ENCODE measurements at places on chromosomes 11 and 22.
A peak's percentile ranks its signal among the peaks of the same experiment; 100 is the strongest.

- DNase-seq, result no peak
Measured at GRCh38 chr11:57983191-57983590, 40.5 kb upstream of the OR9Q1 start.

DNA sequence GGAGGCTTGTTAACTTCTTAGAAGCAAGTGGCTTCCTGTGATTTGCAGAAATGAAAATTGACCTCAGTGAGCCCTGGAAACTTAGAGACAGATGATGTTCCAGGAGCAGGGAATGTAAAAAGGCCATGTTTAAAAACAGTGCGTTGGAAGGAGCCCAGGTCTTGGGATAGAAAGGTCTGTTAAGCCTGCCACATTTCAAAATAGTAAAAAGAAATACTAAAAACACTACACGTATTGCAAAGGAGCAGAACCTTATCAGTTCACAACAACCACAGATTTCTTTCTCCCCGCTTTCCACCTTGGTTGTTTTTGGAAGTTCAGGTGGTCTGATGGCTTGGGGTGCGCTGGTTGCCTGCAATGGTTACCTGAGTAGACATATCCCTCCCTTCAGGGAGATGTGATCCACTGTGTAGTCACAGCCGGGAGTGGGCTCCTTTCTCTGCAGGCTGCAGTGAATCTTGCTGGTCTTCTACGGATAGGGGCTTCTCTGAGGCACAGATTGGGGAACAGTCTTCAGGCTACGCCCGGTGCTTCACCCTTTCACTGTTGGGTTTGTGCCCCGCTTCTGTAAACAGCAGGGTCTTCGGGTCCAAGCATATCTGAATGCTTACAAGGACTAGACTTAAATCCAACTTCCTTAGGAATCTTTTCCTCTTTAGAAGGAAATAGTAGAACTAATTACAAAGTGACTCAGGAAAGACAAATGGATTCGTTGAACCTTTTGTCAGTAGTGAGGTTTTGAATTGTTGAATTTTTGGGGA, 1.9 kb downstream of the TEAD1 start:
- no peak for DNase-seq

DNA sequence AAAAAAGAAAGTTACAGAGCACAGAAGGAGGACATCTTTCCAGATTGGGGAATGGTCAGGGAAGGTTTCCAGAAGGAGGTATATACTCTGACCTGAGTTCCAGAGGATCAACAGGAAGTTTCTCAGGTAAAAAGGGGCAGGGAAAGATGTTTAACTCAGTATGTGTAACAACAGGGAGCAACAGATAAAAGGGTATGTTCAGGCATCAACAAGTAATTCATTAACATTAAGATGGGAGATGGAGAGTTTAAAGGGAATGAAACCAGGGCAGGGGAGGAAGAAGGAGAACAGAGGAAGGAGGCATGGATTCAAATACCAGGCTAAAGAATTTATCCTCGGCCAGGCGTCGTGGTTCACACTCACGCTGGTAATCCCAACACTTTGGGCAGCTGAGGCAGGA, 2.5 kb upstream of the DENND5A start:
- DNase-seq, result no peak

- no peak for DNase-seq
Measured at GRCh38 chr11:12705874-12706273, 31.7 kb downstream of the TEAD1 start.

GRCh38 chr11:73565804-73566203, 32.1 kb downstream of the FAM168A start:
- no peak for DNase-seq

GRCh38 chr22:23603266-23603665, 23.2 kb upstream of the IGLL1 start:
- DNase-seq, result no peak

- DNase-seq, result no peak
Measured at GRCh38 chr22:47687346-47687655, 924.9 kb downstream of the TBC1D22A start.

DNA sequence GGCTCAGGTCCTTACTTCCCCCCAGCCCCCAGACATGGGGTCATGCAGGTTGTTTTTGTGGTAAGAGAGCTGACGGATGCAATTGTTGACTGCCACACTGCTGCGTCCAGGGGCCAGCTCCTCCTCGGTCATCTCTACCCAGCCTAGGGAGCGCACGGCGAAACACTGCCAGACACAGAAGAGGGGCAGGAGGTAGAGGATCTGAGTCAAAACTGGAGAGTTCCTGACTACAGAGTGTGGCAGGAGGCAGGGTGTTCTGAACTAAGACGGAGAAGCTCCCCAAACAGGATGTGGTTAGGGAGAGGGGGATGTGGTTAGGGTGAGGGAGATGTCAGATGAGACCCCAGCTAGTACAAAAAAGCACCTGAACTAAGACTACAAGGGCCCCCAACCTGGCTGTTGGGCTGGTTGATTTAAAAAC, 12.3 kb downstream of the SMPD1 start:
- DNase-seq, result no peak

- DNase-seq, result no peak
Measured at GRCh38 chr22:50001388-50002231, 11.0 kb downstream of the IL17REL start.

DNA sequence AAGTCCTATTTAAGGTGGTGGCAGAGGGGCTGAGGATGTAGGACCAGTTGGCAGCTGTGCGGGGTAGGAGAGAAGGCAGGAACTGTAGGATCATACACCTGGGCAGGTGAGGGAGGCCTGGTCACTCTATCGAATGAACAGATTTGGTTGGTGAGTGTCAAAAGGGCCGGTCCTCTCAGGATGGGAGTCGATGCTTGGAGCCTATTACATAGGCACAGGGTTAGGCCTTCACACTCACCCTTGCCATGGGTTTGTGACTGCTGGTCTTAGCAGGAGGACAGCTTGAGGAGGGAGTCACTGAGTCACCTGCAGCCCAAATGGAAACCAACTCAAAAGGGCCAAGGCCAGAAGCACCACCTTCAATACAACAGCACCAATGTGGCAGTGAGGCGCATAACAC, 80.2 kb upstream of the NARS2 start:
- DNase-seq, result no peak

DNA sequence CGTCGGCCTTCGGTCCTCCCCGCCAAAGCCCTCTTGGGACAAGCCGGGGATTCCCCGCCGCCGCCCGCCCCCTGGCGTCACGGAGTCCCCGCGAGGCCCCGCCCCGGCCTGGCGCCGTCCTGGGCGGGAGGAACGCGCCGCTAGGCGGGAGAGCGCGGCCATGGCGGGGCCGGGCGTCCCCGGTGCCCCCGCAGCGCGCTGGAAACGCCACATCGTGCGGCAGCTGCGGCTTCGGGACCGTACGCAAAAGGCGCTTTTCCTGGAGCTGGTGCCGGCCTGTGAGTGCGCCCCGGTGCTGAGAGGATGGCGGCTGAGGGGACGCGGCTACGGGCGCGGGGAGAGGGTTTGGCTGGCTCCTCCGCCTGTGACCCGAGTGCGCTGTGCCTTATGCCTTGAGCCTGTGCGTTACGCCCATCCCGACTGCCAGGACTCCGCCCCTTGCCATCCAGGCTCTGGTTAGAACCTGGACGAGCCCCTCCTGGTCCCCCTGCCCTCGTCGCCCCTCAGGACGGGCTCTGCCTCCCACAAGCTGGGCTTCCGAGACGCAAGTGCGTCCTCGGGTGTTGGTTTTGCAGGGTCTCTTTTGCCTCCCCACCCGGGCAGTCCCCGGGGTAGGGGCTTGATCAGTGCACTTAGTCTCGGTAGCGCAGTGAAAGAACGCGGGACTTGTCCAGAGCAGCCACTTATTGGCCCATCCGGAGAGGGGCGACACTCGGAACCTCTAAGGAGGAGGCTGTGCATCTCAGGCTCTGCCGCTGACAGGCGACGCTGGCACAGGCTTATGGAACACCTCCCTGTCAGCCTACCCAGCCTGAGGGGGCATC, at the start of gene ATG16L2:
Gene ATG16L2 (plus strand): TSS at position 126 of the 824 bp plus-strand sequence. CDS start 35 bp downstream, at position 161.
- peak; percentile 81 for DNase-seq

- DNase-seq, result no peak
Measured at GRCh38 chr11:129061492-129062230, 119.0 kb upstream of the TP53AIP1 start.

- no peak for DNase-seq
Measured at GRCh38 chr11:9266926-9267325, 1.8 kb upstream of the DENND5A start.

DNA sequence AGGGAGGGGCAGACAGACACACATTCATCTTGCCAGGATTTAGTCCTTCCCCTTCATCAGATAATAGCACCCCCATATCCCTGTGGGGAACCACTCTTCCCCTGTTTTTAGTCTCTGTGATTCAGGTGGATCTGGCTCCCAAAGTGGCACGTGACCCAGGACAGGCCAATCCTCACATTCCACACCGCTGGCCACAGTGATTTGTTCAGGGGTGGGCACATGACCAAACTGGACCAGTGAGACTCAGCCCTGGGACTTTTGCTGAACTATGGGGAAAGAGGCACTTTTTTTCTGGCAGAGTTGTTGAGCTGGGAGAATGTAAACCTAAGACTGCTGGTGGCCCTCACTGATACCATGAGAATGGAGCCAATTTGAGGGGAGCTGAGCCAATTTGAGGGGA, 19.1 kb upstream of the KCNJ11 start:
- no peak for DNase-seq

- no peak for DNase-seq
Measured at GRCh38 chr22:19762568-19763457, 2.2 kb downstream of the TBX1 start.

GRCh38 chr11:117273550-117274289, 17.4 kb upstream of the BACE1-AS start:
- DNase-seq, result no peak

GRCh38 chr22:18050065-18050464, 25.7 kb upstream of the MICAL3 start:
- DNase-seq, result no peak

DNA sequence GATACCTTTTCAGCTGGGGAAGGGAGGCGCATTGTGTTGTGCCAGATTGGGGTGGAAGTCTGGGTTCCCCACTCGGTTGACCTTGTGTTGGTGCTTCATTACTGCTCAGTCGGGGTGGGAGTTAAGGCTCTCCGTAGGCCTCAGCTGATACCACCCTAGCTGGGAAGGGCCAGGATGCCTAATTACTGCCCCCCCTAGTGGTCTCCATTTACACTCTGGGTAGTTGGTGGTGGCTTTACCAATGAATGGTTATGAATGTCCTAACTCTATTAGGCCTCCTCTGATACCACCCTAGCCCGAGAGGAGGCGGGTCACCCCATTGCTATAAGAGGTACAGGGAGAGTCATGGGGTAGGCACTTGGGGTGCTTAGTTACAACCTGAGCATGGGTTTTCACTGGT, 27.5 kb upstream of the HIKESHI start:
- DNase-seq, result no peak

- DNase-seq, result no peak
Measured at GRCh38 chr11:64516226-64516625, 74.8 kb upstream of the SLC22A12 start.

DNA sequence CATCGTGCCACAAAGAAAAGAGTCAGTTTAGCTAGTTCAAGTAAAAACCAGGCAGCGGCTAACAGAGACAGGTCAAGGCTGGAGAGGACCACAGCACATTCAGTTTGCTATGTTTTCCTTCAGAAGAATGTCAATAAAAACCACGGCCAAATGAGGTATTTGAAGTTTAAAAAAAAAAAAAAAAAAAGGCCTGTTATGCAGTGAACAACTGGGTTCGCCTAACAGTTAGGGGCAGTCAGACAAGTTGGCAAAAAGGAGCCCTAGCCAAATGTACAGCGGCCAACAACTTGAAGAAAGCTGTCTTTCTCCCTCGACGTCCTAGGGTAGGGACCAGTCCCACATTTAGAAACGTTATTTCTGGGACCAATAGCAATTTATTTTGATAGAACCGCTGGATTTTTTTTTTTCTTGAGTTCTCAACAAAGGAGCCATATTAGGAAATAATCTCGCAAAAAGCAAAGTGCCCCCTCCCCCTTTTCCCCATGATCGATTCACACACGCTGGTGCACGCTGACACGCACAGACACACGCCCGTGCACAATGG, 237.8 kb downstream of the TTC28 start:
- no peak for DNase-seq

- DNase-seq, result no peak
Measured at GRCh38 chr22:17343766-17344165, 25.5 kb upstream of the CECR2 start.

- DNase-seq, result no peak
Measured at GRCh38 chr11:28227460-28227859, 119.3 kb downstream of the METTL15 start.

DNA sequence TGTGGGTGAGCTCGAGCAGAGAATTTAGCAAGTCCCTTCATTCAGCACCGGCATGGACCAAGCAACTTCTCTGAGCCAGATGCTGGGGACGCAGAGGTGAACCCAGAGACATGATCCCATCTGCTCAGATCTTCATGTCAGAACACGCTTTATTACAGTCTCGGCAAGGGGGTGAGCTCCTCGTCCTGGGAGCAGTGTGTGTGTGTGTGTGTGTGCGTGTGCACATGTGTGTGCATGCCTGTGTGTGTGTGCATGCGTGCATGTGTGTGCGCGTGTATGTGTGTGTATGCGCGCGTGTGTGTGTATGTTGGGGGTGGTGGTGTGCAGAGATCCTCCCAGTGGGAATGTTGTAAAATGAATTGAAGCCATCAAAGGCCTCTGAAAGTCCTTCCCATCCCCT, 9.8 kb downstream of the MIAT start:
- no peak for DNase-seq

DNA sequence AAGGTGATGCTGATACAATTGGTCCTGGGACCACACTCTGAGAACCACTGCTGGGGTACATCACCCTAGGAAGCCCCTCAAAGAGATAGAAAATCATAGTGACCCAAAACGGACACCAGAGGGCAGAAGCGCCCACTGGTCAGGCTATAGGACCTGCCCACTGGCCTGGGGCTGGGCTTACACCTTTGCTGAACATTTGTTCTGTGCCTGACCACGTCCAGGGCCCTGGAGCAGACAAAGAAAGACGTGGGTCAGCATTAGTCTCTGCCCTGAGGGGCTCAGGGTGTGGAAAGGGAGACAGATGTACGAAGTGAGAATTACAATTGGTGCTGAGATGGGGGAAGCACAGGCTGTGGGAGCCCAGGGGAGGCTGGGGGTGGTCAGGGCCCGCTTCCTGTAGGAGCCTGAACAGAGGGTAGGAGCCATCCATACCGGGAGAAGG, 14.4 kb upstream of the SERPINH1 start:
- peak; percentile 80 for DNase-seq

- no peak for DNase-seq
Measured at GRCh38 chr11:3767536-3767935, 29.8 kb downstream of the NUP98 start.

- no peak for DNase-seq
Measured at GRCh38 chr11:18956630-18957029, 17.4 kb upstream of the MRGPRX1 start.

- no peak for DNase-seq
Measured at GRCh38 chr11:86070142-86071056, 1.5 kb upstream of the PICALM start.

GRCh38 chr11:110960167-110960566, 247.9 kb upstream of the ARHGAP20 start:
- DNase-seq, result no peak

Data from cerebellar cortex (tissue), 1 donor.